ENCODE measurements at places on chromosomes 5 and 9. TPM values are rescaled to one million over a fixed set of nuclear protein-coding genes. Genes with fewer than 3 reads are reported as not detected.

The VCAN gene
- 870 TPM for total RNA-seq

DNA sequence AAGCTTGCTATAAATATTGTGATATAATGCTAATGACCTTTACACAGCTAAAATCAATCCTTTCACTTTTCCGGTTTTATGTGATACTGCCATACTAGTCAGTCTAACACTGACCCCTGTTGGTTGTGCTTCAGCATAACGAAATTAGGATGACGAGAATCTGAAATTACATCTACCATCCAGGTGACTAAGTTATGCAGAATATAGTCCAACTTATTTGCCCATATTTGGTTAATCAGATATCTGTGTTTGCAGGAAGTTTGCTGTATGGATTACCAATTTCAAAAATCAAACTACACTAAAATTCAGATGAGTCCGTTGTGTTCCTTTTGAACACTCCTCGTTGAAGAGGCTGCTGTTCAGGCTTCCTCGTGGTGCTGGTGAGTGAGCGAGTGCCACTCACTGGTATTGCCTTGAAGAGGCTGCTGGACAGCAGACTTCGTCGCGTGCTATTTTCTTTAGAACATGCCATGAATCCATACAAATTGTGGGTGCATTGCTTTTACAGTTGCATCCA lies 32.5 kb downstream of the TENT4A start:
- no peak for DNase-seq

The PTGER4 gene
- total RNA-seq, result 13.8 TPM

DNA sequence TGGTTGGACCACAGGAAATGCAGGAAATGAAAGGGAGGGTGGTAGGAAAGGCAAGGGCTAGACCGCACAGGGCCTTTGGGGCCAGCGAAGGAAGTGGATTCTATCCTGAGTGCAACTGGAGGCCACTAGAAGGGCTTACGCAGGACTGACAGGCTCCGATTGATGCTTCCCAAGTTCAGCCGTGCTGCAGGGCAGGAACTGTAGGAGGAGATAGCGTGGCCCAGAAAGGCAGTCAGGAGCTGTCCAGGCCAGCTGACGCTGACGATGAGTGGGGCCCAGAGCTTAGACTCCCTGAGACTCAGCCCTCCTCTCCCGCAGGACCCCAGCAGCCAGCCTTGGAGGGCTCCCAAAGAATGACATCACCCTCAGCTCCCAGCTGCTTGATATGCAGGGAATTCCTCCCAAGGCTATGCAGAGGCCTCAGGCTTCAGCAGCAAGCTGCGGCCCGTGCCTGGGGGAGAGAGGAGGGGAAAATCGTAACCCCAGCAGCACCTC lies 48.8 kb downstream of the KCNIP1 start:
- no peak for DNase-seq

DNA sequence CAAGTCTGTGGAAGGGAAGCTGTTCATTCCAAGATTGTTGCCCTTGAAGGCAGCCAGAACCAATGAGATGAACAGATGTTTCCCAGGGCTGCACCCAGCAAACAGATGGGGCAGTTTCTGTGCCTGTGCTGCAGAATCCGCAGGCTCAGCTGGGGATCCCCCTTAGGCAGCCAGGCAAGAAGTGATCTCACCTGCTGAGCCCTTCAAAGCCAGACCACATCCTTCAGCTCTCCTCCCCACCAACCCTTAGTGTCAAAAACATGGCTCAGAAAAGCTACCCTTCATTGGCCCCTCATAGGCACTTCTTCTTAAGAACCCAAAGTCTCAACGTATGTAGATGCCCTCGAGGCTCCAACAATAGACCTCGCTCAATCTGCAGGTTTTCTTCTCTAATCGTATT lies 626.7 kb downstream of the CCDC171 start:
- no peak for DNase-seq

DNA sequence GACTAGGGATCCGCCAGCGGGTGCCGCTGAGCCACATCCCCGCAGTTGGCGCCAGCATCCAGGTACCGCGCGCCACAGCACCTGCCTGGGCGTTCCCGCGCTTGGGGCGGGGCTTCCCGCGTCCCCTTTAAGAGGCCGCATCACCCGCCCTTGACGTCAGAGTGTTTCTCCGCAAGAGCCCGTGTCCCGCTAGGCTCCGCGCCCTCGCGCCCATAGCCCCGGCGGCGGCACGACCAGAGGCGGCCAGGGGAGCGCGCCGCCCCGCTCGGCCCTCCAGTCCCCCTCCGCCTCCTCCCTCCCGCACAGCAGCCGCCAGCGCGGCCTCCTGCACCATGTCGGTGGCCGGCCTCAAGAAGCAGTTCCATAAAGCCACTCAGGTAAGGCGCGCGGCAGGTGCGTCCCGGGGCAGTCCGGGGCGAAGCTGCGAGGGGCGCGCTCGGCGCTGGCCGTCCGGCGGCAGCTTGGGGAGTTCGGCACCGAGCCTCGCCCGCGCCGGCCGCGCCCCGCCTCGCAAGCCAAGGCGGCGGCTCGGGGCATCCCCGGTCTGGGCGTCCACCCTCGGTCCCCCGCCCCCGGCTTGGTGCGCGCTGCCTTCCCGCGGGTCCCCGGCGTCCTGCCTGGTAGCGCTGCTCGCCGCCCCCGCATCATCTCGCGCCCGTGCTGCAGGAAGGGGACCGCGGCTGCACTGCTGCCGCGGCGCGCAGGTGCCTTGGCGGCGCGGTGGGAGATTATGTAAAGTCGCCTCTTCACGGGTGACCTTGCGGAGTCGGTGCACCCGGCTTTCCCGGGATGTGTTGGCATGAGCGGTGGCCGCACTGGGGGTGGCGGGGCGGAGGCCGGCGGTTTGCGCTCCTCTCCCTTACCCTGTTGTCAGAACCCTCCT lies at the start of gene SH3GL2:
Gene SH3GL2 (plus strand): TSS at position 156 of the 883 bp plus-strand sequence.
- DNase-seq, result no peak

Data from thoracic aorta (tissue), 2 donors.